ENCODE measurements at places on chromosomes 2 and 18.

GRCh38 chr2:39266916-39267434 is 23.2 kb upstream of the CDKL4 start:
- DNase-seq, result no peak

- no peak for DNase-seq
These were observed 192.5 kb upstream of the RGPD4 start for GRCh38 chr2:107634172-107634571.

GRCh38 chr18:43170586-43170985 is 55.1 kb upstream of the RIT2 start:
- no peak for DNase-seq

GRCh38 chr2:207662203-207662602 is 37.0 kb upstream of the METTL21A start:
- no peak for DNase-seq

- DNase-seq, result no peak
These were observed 24.8 kb downstream of the ERLEC1 start for GRCh38 chr2:53811601-53812000.

DNA sequence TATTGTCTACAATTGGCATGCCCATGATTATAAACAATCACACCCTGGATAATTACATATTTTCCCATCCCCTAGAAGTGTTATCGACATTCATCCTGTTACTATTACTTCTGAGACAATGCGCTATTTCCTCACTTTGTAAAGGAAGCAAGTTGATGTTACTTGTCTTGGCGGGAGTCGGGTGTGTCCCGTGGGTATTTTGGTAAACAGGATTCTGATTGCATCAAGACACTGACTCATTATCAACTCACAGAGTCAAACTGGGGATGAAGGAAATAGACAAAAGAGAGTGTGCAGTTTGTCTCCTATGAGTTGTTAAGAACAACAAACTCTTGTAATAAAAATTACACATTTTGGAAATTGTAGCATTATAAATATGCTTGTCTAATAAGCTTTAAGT is 142.7 kb downstream of the GALR1 start:
- DNase-seq, result no peak

DNA sequence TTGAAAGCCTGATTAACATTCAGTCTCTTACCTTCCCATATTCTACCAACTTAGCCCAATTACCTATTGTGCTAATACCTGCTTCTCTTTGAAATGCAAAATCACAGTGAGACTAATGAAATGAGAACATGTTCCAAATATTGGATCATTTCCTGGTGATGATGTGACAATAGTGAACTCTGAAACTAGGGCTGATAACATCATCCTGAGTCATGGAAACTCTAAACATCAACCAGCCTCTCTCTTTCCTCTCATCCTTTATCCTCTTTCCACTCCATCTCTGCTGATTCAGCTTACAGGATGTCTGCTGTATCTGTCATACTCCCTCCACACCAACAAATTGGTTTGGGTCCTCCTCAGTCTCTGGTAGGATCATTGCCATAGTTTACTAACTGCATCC is 98.8 kb upstream of the NCKAP5 start:
- no peak for DNase-seq

- DNase-seq, result peak; percentile 2
These were observed 91.1 kb downstream of the TTC32 start for GRCh38 chr2:19810637-19811036.

DNA sequence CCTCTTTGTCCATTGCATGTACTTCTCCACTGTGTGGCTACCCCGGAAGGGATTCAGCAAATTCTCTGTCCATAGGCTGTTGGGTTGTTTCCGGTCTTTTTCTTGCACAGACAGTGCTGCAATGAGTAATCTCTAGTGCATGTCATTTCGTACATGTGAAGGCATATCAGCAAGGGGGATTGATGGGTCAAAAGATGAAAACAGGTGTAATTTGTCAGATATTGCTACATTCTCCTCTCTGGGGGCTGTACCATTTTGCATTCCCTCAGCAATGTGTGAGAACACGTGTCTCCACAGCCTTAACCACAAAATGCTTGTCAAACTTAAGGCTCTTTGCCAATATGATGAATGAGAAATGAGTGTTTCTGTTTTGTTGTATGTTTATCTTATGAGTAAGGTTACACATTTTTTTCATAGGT is 60.5 kb downstream of the KLHL29 start:
- DNase-seq, result no peak

GRCh38 chr2:136019306-136019705 is 33.9 kb upstream of the DARS1 start:
- no peak for DNase-seq

DNA sequence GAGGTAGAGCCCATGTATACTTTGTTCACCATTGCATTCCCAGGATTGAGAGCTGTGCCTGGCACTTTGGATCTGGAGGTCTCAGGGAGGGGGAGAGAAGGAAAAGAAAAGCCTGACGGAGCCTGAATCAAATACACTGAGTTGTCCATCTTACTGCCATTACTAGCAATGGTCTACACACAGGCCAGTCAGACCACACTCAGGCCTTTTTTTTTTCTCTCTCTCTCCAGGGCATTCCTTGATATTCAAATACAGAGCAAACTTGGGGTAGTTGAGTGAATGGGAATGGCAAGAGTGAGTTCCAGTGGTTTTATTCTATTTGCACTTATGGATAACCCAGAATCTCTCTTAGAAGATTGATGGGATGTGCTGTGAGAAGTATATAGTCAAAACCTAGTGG is 11.8 kb downstream of the DSEL start:
- no peak for DNase-seq

DNA sequence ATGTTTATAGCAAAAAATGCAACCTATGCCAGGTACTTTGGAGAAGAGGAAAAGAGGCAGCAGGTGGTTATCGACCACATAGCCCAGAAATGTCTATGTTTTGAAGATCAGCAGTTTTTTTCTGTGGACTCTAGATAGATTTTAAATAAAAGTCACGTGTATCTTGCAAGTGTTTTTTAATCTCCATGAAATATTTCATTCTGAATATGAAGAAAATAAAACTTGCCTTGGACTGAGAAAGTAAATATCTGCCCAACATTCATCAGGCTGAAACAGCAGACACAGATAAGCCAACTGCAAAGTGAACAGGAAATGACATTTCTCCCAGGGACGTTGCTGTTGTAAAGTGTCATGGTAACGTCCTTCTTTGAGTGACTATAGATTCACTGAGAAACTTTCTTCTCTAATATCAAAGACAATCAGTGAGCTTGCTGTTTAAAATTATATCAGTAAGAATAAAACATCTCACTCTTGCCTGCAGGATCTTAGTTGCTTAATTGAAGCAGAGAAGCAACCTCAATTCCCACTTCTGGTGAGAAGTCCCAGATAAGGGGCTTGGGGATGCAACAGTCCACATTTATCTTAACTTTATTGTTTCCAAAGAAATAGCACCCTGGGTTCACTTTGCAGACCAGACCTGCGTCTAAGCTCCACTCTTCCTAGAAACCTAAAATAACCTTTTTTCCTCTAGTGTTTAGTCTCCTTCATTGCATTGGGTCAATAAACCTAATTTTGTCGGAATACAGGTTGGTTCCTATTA is 6.3 kb downstream of the MYOM1 start:
- no peak for DNase-seq

DNA sequence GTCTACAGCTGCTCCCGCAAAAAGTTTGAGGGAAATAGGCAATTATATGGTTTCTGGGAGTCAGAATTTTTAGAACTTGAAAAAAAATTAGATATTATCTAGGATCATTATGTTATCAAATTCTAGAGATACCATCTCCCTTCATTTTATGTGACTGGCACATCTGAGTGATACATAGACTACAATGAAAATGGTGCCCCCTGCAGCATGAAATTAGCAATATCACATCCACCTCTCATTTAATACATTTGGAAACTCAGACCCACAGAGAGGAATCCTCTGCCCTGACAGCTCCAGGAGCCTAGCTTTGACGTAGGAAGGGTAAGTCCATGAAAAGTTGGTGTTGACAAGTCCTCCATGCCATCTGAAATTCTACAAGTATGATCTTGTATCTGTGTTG is 381.6 kb downstream of the SUCLG1 start:
- peak; percentile 36 for DNase-seq

DNA sequence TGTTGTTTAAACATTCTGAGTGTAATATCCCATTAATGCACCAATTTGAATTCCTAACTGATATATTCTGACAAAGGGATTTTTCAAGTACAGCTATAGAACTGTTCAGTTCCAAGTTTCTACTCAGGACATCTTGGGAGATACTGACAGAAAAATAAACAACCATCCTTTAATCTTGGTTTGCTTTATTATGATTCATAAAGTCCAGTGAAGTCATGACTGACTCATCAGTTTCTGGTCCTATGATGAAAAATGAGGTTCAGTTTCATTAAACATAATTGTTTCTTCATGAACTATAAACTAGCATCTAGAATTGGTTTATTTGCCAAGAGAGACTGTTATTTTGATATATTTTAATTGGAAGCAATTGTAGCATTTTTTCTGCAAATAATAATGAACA is 896.2 kb downstream of the CCDC85A start:
- DNase-seq, result no peak

DNA sequence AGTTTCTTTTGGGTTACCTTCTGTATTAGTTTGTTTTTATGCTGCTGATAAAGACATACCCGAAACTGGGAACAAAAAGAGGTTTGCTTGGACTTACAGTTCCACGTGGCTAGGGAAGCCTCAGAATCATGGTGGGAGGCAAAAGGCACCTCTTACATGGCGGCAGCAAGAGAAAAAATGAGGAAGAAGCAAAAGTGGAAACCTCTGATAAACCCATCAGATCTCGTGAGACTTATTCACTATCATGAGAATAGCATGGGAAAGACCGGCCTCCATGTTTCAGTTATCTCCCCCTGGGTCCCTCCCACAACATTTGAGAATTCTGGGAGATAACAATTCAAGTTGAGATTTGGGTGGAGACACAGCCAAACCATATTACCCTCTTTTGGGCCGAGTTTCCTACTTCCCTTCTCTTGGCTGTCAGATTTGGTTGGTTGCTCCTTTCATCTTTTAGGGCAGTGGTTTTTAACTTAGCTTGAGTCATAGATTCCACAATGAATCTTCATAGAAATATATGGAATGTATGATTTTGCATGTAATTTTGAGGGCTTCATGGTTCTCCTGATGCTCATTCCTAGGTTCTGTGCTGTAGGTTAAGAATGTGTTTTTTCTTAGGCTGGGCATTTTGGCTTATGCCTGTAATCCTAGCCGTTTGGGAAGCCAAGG is 44.2 kb downstream of the CEP192 start:
- DNase-seq, result no peak

- DNase-seq, result no peak
These were observed 1041.0 kb upstream of the NRXN1 start for GRCh38 chr2:52072949-52073348.
